ENCODE measurements at places on chromosomes 3 and 15. TPM values are rescaled to one million over a fixed set of nuclear protein-coding genes. Genes with fewer than 3 reads are reported as not detected.

The FBXO40 gene
- not detected for total RNA-seq

The ZPLD1 gene
- total RNA-seq: 0.46 TPM

The SLC28A1 gene
- 0.23 TPM for total RNA-seq

The EPB42 gene
- 3.0 TPM for total RNA-seq

The CCRL2 gene
- total RNA-seq: 1.4 TPM

The TRPC1 gene
- total RNA-seq: 95.3 TPM

The TMIE gene
- 1.6 TPM for total RNA-seq

The PPP2R3A gene
- total RNA-seq: 26.1 TPM

The PLSCR2 gene
- not detected for total RNA-seq

The SCAANT1 gene
- not detected for total RNA-seq

The UBL7 gene
- 34.6 TPM for total RNA-seq

The AMIGO3 gene
- total RNA-seq: 0.92 TPM

The ZNF385D gene
- total RNA-seq: 36.7 TPM

The SLC6A11 gene
- total RNA-seq: 108 TPM

The SNURF gene
- total RNA-seq: 67.6 TPM

The CISH gene
- total RNA-seq: 0.46 TPM

The CELSR3 gene
- 30.4 TPM for total RNA-seq

The CASR gene
- total RNA-seq: 0.69 TPM

The C3orf20 gene
- total RNA-seq: 0.23 TPM

The CLRN1 gene
- total RNA-seq: not detected

The SHF gene
- 32.5 TPM for total RNA-seq

The CHL1 gene
- 745 TPM for total RNA-seq

The RPUSD2 gene
- total RNA-seq: 11.8 TPM

The ADCY5 gene
- 58.6 TPM for total RNA-seq

The ARHGEF26 gene
- total RNA-seq: 15.2 TPM

The NRROS gene
- total RNA-seq: 0.92 TPM

The LRRIQ4 gene
- total RNA-seq: 1.6 TPM

The INSYN1 gene
- total RNA-seq: 36.0 TPM

The UCN2 gene
- not detected for total RNA-seq

The FANCD2 gene
- total RNA-seq: 7.2 TPM

The KBTBD13 gene
- total RNA-seq: not detected

The SHC4 gene
- 10.1 TPM for total RNA-seq

The STRA6 gene
- 6.7 TPM for total RNA-seq

The EFHB gene
- total RNA-seq: 1.6 TPM

The SLC22A13 gene
- 0.69 TPM for total RNA-seq

The FAM43A gene
- total RNA-seq: 5.8 TPM

The ANKUB1 gene
- 4.2 TPM for total RNA-seq

The SLC7A14 gene
- total RNA-seq: 32.1 TPM

The FGF12 gene
- total RNA-seq: 118 TPM

The PLIN1 gene
- under 0.01 TPM for total RNA-seq

The SRGAP3 gene
- total RNA-seq: 106 TPM

All from diencephalon (tissue), 1 donor.